ENCODE measurements at places on chromosomes 1 and 21. TPM values are rescaled to one million over a fixed set of nuclear protein-coding genes. Genes with fewer than 3 reads are reported as not detected.

PGLYRP3 gene
- total RNA-seq, result not detected

KIF21B gene
- 0.63 TPM for total RNA-seq

PCSK9 gene
- 2.2 TPM for total RNA-seq

INKA2 gene
- total RNA-seq, result 6.2 TPM

CNR2 gene
- total RNA-seq, result not detected

ADCY10 gene
- total RNA-seq, result 0.94 TPM

DNA sequence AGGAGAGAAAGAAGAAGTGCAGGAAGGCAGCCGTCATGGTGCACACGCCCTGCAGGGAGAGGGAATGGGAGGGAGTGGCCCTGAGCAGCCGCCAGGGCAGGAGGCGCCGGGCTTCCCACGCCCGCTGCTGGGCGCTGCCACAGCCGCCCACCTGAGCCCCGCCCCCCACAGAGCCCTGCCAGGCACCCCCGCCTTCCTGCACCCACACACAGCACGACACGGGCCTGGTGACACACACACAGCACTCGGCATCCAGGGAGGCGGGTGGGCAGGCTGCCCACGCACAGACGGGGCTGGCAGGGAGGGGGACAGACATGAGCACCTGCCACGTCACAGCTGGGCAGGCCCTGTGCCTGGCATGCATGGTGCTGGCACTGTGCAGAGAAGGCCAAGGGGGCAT is 27.5 kb downstream of the ADGRB2 start:
- H3K4me3 ChIP-seq, result no peak overlapping the region
- no peaks in the 10 kb centered on the region for H3K36me3 ChIP-seq
- H3K27ac ChIP-seq, result no peak overlapping the region
- no peaks in the 10 kb centered on the region for H3K4me1 ChIP-seq

- H3K27ac ChIP-seq, result no peak overlapping the region
- H3K36me3 ChIP-seq, result no peaks in the 10 kb centered on the region
- H3K4me1 ChIP-seq, result no peaks in the 10 kb centered on the region
- H3K27me3 ChIP-seq, result no peaks in the 10 kb centered on the region
- no peak overlapping the region for H3K4me3 ChIP-seq
Measured at GRCh38 chr1:38173848-38174247, 127.3 kb upstream of the POU3F1 start.

DNA sequence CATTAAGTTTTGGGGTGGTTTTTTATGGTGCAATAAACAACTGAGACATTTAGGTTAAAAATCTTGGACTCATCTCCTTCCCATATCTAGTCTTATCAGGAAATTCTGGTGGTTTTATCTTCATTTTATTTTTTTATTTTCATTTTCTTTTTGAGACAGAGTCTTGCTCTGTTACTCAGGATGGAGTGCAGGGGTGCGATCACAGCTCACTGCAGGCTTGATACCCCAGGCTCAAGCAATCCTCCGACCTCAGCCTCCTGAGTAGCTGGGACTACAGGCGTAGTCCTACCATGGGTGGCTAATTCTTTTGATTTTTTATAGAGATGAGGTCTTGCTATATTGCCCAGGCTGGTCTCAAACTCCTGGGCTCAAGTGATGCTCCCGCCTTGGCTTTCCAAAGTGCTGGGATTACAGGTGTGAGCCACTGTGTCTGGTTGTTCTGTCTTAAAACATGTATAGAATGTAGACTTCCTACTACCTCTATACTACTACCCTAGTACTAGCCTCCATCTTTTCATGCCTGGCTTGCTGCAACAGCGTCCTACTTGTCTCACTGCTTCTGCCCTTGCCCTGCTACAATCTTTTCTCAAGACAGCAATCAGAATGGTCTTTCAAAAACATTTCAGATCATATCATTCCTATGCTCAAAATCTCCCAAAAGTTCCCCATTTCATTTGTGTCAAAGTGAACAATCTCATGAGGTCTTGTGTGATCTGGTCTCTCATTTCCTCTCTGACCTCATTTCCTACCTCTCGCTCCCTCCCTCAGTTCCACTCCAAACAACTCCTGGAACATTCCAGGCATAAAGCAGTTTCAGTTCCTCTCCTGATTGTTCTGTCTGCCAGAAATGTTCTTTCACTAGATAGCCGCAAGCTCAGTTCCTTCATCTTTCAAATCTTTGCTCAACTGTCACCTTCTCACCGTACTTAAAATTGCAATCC is 5.9 kb upstream of the FCGR2A start:
- DNase-seq, result no peak
- H3K4me3 ChIP-seq, result no peak overlapping the region
- peaks cover 51% of the 10 kb centered on the region for H3K27me3 ChIP-seq
- H3K36me3 ChIP-seq, result no peaks in the 10 kb centered on the region
- H3K27ac ChIP-seq, result no peak overlapping the region

GRCh38 chr21:25615880-25616279 is 8.6 kb upstream of the MRPL39 start:
- H3K36me3 ChIP-seq, result no peaks in the 10 kb centered on the region
- H3K4me1 ChIP-seq, result no peaks in the 10 kb centered on the region
- H3K27ac ChIP-seq, result no peak overlapping the region
- DNase-seq, result no peak

DNA sequence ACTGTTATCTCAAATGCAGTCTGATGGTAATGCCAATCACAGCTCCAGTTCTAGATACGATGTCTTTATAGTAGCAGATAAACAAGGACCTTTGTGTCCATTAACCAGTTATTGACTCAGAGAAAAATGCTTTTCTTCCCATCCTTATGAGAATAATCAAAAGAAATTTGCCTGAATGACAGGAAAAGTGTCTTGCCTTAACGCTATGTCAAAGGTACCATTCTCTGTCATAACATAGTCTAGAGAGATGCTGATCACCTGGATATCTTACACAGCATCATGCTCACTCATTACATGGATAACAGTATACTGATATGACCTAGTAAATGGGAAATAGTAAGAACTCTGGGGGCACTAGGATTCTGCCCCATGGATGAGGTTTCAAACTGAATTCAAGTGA is 151.7 kb upstream of the NEGR1 start:
- no peaks in the 10 kb centered on the region for H3K27me3 ChIP-seq
- no peak overlapping the region for H3K4me3 ChIP-seq
- no peak overlapping the region for H3K27ac ChIP-seq
- no peaks in the 10 kb centered on the region for H3K36me3 ChIP-seq
- DNase-seq, result no peak

GRCh38 chr1:26126321-26127084 is 14.9 kb downstream of the PDIK1L start:
- peak; percentile 32 for DNase-seq
- H3K36me3 ChIP-seq, result peaks cover 13% of the 10 kb centered on the region
- H3K4me3 ChIP-seq, result no peak overlapping the region

DNA sequence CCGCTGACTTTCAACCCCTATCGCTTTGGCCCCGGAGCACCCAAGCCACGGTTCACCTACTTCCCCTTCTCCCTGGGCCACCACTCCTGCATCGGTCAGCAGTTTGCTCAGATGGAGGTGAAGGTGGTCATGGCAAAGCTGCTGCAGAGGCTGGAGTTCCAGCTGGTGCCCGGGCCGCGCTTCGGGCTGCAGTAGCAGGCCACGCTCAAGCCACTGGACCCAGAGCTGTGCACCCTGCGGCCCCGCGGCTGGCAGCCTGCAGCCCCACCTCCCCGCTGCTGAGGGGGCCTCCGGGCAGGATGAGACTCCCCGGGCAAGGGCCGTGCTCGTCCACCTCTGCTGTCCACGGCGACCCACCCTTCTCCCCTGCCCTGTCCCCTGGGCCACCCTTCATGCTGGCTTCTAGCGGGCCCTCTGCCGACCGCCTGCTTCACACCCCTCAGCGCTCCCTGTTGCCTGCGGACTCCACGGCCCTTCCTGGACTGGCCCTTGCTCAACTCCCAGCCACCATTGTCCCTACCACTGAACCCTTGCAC is 92.2 kb upstream of the TRABD2B start:
- no peak overlapping the region for H3K4me3 ChIP-seq
- no peak for DNase-seq
- no peaks in the 10 kb centered on the region for H3K36me3 ChIP-seq
- H3K4me1 ChIP-seq, result no peaks in the 10 kb centered on the region

- no peak overlapping the region for H3K27ac ChIP-seq
- H3K4me3 ChIP-seq, result no peak overlapping the region
- H3K36me3 ChIP-seq, result no peaks in the 10 kb centered on the region
- peaks cover 13% of the 10 kb centered on the region for H3K27me3 ChIP-seq
- no peak for DNase-seq
- peaks cover 15% of the 10 kb centered on the region for H3K4me1 ChIP-seq
Measured at GRCh38 chr1:15155191-15155590, 1.6 kb downstream of the TMEM51 start.

DNA sequence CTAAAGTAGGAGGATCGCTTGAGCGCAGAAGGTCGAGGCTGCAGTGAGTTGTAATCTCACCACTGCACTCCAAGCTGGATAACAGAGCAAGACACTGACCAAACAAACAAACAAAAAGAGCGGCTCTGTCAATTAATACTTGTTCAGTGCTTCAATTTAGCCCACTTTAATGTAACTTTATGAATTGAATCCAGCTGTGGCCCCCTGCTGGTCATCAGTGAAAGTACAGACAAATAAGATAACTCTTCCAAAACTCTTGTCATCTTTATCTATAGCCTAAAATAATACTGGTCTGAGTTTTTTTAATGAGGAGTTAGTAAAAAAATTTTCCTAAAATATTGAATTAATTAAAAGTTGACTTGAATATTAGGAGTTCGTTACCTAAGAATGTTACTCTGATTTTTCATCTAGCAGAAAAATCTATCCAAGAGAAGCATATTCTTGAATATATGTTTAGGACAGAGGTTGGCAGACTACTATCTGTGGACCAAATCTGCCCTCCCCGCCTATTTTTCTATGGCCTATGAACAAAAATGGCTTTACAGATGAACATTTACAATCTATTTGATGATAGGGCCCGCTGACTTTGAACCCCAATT is 26.1 kb downstream of the ATP5PF start:
- DNase-seq, result no peak
- H3K27me3 ChIP-seq, result no peaks in the 10 kb centered on the region
- no peak overlapping the region for H3K27ac ChIP-seq
- no peaks in the 10 kb centered on the region for H3K36me3 ChIP-seq
- H3K4me3 ChIP-seq, result no peak overlapping the region

DNA sequence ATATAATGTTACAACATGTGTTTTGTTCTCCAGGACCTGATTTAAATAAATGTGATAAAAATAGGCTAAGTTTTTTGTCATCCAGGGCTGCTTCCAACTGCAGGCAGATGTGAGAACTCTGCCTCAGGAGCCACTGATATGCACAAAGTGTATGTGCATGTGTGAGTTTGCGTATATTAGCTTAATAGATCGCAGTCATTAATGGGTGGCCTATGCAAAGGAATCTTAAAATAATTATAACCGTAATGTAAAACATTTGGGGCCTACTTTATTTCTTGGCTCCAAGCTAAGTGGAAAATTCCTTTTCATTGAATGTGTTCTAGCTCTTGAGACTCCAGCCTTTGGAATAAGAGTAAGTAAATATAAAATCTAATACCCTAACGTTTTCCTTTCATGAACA is 16.8 kb downstream of the DHX9 start:
- H3K4me1 ChIP-seq, result no peaks in the 10 kb centered on the region
- DNase-seq, result no peak
- no peak overlapping the region for H3K4me3 ChIP-seq
- H3K36me3 ChIP-seq, result peaks cover 80% of the 10 kb centered on the region
- no peak overlapping the region for H3K27ac ChIP-seq

DNA sequence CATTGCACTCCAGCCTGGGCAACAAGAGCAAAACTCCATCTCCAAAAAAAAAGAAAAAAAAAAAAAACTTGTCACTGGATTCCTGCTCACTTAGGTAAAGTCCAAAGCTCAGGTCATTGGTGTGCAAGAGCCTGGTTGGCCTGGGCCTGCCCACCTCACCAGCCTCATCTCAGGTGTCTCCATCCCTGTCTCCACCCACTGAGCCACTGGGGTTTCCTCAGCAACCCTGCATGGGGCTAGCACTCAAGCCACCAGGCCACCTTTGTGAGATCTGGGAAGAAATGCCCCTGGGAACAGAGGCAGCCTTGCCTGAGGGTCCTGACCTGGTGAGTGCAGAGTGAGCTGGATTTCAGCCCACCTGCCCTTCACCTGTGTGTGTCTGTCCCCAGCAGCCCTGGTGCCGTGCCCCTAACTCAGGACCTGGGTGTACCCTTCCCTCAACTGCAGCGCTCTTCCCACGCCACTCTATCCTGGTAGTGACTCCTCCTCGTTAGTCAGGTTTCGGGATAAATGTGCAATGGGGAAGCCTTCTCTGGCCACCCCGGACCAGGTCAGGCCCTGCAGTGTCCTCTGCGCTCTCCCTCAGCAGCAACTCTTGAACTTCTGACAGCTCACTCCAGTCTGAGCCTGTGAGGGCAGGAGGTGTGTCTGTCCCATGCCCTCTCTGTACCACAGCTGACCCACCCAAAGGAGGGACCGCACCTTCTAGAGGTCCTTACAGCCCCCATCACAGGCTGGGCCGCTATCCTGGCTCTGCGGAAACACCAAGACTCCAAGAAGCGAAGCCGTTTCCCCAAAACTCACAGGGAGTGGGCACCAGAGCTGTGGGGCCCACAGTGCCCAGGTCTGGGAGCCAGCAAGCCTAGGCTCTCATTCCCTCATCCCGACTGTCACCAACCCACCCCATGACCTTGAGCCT is 3.3 kb downstream of the PDZK1IP1 start:
- H3K4me1 ChIP-seq, result peaks cover 2% of the 10 kb centered on the region
- no peaks in the 10 kb centered on the region for H3K36me3 ChIP-seq
- peak; percentile 76 for DNase-seq
- no peaks in the 10 kb centered on the region for H3K27me3 ChIP-seq

DNA sequence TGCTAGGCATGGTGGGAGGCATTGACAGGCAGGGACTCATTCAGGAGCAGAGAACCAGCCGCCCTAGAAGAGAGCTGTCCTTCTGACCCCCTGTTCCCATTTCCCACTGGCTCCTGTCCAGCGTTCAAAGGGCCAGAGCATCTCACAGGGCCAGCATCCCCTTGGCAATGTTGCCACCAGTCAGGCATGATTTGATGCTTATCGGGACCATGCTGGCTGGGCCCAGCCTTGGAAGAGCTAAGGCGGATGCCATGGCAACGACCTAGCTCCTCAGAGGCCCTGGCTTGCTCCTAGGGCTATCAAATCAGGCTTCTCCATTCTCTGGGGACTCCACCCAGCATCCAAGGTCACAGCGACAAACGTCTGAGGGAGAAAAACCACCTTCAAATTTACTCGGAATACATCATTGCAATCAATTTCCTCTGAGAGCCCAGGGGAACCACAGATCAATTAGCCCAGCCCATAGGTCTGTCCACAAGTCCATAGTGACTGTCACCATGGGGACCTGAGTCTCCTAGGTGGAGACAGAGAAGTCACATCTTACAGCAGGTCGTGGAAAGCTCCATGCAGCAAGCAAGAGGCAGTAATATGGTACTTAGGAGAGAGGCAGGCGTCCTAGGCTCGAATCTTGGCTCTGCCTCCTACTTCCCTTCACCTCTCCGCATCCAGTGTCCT is 14.1 kb upstream of the VWA5B1 start:
- H3K27me3 ChIP-seq, result no peaks in the 10 kb centered on the region
- H3K4me1 ChIP-seq, result no peaks in the 10 kb centered on the region
- H3K4me3 ChIP-seq, result no peak overlapping the region
- no peak for DNase-seq
- H3K36me3 ChIP-seq, result no peaks in the 10 kb centered on the region
- no peak overlapping the region for H3K27ac ChIP-seq

All from osteocyte (in vitro differentiated cells).